EH (cell line): ENCODE measurements at places on chromosomes 3 and 15.

DNA sequence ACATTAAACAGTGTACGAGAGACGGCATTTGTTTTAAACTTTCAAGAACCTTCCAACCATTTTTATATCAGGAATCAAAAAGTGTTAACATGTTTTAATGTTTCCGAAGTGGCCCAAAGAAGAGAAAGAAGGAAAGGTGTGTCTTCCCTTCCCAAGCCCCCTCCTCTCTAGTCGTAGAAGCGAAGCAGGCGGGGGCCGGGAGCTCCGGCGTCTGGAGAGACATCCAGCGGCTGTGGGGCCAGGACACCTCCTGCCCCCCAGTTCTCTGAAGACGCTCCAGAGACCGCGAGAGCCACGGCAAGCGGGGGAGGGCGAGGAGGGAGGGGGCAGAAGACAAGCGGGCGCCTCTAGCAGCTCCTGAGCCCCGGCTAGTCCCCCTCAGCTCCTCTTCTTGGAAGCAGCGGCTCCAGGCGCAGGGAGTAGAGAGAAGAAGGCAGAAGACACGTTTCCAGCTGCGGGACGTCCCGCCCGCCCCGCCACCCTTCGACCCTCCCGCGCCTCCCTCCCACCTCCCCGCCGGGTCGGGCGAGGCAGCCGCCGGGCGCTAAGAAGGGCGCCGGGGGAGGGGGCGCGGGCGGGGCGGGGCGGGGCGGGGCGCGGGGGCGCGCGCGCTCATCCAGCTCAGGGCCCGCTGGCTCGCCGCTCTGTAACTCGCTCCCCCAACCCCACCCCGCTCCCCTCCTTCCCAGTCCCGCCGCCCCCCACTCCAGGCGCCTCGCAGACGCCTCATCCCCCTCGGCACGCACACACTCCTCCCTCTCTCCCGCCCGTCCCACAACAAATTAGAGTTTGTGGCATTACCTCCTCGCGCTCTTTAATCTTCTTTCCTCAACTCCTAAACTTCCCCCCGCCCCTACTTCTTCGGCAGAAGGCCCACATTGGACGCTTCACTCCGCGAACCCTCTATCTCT is at the start of gene ZBTB20:
Gene ZBTB20 (minus strand): TSS at position 871 of the 911 bp plus-strand sequence.
- peak; percentile 82 for DNase-seq

DNA sequence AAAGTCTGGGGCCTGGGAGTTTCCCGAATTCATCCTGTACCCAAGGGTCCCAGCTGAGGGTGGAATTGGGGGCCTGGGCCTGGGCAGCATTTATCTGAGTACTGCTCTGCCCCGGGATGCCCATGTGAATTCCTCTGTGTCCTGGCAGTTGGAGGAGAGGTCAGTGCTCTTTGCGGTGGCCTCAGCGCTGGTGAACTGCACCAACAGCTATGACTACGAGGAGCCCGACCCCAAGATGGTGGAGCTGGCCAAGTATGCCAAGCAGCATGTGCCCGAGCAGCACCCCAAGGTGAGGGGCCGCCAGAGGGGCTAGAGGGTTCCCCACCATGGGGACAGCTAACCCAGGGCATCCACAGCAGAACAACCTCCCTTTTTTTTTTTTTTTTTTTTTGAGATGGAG is 6.2 kb upstream of the RCCD1 start:
- no peak for DNase-seq

DNA sequence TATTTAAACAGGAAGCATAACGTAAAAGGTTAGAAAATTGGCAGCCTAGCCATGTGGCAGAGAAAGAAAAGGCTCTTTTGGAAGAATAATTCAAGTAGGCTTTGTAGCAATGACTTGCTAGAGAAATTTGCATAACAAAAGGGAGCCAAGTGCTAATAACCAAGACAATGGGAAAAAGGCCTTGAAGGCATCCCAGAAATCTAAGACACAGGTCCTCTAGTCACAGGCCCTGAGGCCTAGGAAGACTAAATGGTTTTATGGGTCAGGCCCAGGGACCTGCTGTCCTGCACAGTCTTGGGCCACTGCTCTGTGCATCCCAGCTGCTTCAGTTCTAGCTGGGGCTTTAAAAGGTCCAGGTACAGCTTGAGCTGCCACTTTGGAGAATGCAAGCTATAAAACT is 78.5 kb downstream of the FGF7 start:
- no peak for DNase-seq

- peak; percentile 97 for DNase-seq
Observed at GRCh38 chr3:111695636-111696117, 100.5 kb upstream of the ZBED2 start.

GRCh38 chr15:68712886-68713285 is 107.8 kb downstream of the ANP32A start:
- DNase-seq, result no peak

DNA sequence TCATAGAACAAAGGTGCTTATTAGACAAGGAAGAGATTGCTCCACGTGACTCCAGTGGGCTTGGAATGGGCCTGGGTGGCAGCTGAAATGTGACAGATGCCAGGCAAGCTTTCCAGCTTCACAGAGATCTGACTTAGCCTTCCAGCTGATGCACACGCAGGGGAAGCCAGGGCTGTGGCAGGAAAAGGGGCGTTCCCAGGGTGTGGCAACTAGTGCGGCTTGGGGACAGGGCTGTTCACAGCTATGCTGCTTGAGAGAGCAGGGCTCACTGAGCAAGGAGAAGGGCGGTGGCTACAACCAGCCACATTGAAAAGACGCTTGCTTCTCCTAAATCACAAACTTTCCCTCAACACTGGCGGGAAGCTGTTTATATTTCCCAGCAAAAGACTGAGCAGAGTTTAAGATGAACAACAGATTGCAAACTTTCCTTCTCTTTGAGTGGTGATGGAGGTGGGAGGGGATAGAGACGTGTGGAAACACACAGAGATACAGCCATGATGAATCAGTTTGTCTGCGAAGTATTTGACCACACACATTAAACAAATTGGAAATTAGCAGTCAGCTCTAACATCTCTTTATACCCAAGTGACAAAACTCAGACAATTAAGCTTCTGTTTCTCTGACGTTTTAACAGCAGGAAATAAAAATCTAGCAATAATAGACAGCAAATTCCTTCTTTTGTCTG is 127.5 kb downstream of the BDH1 start:
- DNase-seq, result peak; percentile 81

GRCh38 chr3:30347679-30348216 is 258.7 kb upstream of the TGFBR2 start:
- peak; percentile 93 for DNase-seq
